ENCODE measurements at places on chromosomes 7 and 10. TPM values are rescaled to one million over a fixed set of nuclear protein-coding genes. Genes with fewer than 3 reads are reported as not detected.
A peak's percentile ranks its signal among the peaks of the same experiment; 100 is the strongest.

Gene SFTPD
- not detected for total RNA-seq

DNA sequence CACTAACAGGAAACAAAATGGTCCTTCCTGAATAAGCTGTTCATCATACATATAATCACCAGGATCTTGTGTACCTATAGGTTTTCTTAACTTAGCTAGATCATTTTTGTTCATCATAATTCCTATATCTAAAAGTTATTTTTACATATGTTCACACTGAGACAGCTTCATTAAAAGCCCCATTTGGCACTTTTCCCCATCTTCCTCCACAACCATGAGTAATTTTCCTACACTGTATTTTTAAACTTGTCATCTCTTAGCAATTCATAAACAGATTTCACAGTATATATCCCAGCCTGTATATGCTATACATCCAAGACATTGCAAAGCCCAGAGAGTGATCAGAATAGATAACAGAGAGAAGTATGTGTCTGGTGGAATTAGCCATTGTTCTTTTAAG, 28.3 kb downstream of the ZNF365 start:
- peak; percentile 57 for DNase-seq

Gene LGI1
- total RNA-seq: not detected

- no peak for DNase-seq
Measured at GRCh38 chr10:33214174-33214573, 120.3 kb downstream of the NRP1 start.

DNA sequence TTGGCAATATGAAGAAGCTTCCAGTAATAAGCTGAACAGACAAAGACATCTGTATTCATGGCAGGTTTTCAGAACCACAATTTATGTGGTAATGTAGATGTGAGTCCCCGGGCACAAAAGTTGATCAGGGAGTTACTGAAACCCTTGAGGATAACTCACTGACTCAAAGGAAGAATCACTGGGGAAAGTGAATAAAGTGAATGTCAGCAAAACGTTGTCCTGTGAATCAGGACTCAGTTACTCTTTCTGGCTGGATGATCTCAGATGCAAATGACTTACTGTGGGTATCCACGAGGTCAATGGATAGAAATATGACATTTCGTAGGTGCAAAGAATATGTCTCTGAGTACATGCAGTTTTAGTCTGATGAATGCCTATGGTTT, 172.8 kb upstream of the CTBP2 start:
- DNase-seq: peak; percentile 19

GRCh38 chr7:38052786-38053185, 125.3 kb upstream of the STARD3NL start:
- DNase-seq: no peak

Gene NPVF
- not detected for total RNA-seq

Gene HKDC1
- total RNA-seq: 0.13 TPM

GRCh38 chr10:59892697-59893096, 13.7 kb downstream of the CCDC6 start:
- no peak for DNase-seq

Gene FASTK
- 145 TPM for total RNA-seq

Gene NEUROD6
- total RNA-seq: not detected

DNA sequence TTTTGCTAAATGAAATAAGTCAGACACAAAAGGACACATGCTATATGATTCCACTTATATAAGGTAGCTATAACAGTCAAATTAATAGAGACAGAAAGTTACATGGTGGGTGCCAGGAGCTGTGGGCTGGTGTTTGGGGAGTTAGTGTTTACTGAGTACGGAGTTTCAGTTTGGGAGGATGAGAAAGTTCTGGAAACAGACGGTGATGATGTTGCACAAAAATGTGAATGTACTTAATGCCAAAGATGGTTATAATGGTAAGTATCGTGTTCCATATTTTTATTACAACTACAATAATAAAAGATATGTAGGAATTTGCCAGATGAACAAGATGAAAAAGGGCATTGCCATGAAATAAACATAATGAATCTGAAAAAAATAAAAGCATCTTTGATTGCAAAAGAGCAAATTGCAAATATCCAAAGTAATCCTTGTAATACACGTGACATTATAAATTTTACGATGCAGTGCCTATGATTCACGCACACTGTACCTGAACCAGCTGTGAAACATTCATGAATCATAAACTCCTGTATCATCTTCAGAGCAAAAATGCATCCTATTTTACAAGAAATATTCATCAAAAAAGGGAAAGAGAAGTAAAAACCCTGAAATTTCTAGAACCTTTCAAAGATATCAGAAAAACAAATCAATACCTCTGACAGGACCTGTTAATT, 676.7 kb downstream of the PCDH15 start:
- DNase-seq: no peak

Gene PPP3CB
- total RNA-seq: 37.6 TPM

Gene DDX56
- total RNA-seq: 70.5 TPM

GRCh38 chr7:42097752-42098151, 139.3 kb downstream of the GLI3 start:
- peak; percentile 88 for DNase-seq

DNA sequence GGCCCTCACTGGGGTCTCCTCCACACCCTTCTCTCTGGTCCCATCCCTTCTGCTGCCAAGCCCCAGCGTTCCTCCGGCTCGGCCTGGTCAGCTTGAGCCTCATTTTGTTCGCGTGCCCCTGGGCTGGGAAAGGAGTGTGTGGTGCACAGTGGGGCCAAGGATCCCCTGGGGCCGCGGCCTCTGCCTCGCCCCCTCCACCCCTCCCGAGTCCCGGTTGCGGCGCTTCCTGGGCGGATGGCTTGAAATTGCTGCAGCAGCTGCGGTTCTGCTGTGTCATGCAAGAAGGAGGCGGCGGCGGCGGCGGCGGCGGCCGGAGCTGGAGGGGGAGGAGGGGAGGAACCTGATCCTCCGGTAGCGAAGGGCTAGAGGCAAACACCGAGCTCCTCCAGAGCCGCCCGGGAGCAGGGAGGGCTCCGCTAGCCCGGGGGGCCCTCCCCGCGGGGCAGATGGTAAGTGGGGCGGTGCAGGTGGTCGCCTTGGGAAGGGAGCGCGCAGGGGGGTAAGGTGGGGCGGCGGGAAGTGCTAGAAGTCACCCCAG, 217.8 kb upstream of the MKLN1 start:
- DNase-seq: peak; percentile 94

Gene CLEC2L
- total RNA-seq: not detected

- no peak for DNase-seq
Measured at GRCh38 chr7:134311807-134312206, 4.9 kb downstream of the SLC35B4 start.

Gene NRCAM
- total RNA-seq: 11.0 TPM

- no peak for DNase-seq
Measured at GRCh38 chr10:110667620-110668343, 23.6 kb downstream of the RBM20 start.

Gene ZNF736
- 3.2 TPM for total RNA-seq

- DNase-seq: no peak
Measured at GRCh38 chr10:9834434-9834833, 1183.2 kb upstream of the CELF2 start.

DNA sequence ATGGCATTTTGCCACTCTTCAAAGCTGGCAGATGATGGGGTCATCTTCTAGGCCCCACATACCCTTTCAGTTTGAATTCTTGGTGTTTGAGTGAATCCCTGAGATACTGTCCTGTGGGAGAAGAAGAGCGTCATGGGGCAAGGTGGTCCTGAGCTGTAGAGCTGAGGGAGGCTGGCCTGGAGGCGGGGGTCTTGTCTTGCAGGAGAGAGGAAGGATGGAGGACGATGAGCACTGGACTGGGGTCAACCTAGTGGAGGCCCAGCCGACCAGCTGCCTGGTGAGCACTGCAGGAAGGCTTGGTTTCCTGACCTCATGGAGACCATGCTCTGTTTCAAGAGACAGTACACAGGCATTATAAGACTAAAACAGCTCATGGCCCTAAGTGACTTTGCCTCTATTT, 114.6 kb downstream of the TACC2 start:
- DNase-seq: no peak

GRCh38 chr7:135584362-135585353, 26.9 kb downstream of the NUP205 start:
- DNase-seq: peak; percentile 53

Gene CRPPA
- total RNA-seq: 1.8 TPM

- no peak for DNase-seq
Measured at GRCh38 chr10:112581921-112582320, 134.9 kb downstream of the VTI1A start.

Gene NKX2-3
- total RNA-seq: not detected

GRCh38 chr7:127911968-127912511, 119.2 kb downstream of the LRRC4 start:
- DNase-seq: no peak

GRCh38 chr7:121739465-121739864, 133.5 kb upstream of the PTPRZ1 start:
- no peak for DNase-seq

GRCh38 chr10:24153537-24153936, 55.4 kb upstream of the KIAA1217 start:
- peak; percentile 49 for DNase-seq

Gene PLAU
- total RNA-seq: 13.8 TPM

- DNase-seq: peak; percentile 54
Measured at GRCh38 chr7:134931487-134931886, 54.8 kb upstream of the AGBL3 start.

Gene OR13A1
- not detected for total RNA-seq

GRCh38 chr10:6504296-6504695, 75.8 kb downstream of the PRKCQ start:
- no peak for DNase-seq

Gene CSGALNACT2
- total RNA-seq: 11.5 TPM

Gene RBM33
- total RNA-seq: 9.5 TPM

- no peak for DNase-seq
Measured at GRCh38 chr7:128067983-128068382, 36.7 kb upstream of the LRRC4 start.

GRCh38 chr10:122120008-122120744, 131.2 kb downstream of the TACC2 start:
- DNase-seq: no peak

DNA sequence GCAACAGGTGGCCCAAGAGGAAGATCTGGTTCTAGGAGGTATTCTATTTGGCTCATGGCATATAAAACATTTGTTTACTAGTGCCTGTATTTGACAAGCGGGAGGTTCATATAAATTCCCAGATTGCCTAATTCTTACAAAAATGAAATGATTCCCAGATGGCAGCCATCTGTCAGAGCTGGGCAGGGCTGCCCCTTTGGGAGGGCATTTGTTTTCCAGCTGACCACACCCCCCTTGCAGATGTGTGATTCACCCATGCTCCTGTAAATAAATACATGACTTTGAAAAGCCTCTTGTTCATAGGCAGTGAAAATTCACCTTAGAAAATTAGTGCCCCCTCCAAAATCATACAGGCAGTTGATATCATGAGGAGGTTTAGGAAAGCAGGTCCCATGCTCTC, 8.6 kb downstream of the VWC2 start:
- DNase-seq: no peak

DNA sequence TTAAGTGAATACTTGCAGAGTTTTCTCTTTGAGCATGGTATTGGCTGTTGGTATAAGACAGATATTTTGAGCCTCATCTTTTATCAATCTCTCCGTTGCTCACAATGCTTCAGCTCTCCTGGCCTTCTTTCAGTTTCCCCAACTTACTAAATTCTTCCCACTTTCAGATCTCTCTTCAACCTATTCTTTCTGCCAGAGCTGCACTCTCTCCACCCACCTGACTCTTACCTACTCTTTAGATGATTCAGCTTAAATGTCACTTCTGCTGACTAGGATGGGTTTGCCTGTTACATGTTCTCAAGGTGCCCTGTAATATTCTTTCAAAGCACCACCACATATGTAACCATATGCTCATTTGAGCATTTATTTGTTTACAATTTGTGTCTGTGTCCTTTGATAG, 1.6 kb downstream of the EXOSC1 start:
- DNase-seq: no peak

Gene CPN1
- total RNA-seq: not detected

Gene SRRM3
- total RNA-seq: 0.65 TPM

GRCh38 chr10:62959553-62959952, 143.4 kb upstream of the EGR2 start:
- peak; percentile 13 for DNase-seq

- DNase-seq: no peak
Measured at GRCh38 chr7:118312051-118312450, 87.5 kb downstream of the ANKRD7 start.

Gene VWDE
- not detected for total RNA-seq

DNA sequence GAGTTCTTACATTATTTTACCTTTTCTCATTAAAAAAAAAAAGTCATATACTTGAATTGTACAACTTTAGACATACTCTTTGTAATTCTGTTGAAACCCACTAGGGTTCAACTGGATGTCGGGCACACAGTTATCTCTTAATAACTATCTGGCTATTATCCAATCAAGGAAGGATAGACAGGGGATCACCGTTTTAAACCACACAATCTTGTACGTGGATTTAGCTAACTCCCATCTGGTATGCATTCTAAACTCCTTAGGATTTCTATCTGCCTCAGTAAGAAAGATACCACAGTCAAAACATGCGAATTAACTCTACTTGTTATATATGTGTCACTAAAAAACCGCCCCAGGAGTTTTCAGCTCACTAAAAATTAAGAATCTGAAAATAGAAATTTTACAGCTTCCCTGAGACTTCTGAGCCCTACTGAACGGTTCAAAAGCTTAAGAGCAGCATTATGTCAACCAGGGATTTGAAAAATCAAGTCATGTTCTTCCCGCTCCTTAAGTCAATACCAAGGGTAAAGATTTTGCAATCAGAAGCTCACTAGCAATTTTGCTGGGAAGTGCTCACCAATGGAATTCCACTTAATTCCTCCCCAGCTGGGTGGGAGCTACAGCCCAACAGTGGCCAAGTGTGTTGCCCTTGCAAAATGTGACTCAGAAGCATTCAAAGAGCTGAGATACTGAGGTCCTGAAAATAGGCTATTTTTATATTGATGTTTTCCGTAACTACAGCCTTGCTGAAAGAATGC, 267.0 kb downstream of the FRMD4A start:
- peak; percentile 72 for DNase-seq

Gene KCNMA1
- total RNA-seq: 14.2 TPM

Gene EBLN1
- not detected for total RNA-seq

GRCh38 chr7:18505870-18506460, 10.4 kb downstream of the HDAC9 start:
- peak; percentile 89 for DNase-seq
